ENCODE measurements at places on chromosomes 11 and 22. TPM values are rescaled to one million over a fixed set of nuclear protein-coding genes. Genes with fewer than 3 reads are reported as not detected.

DNA sequence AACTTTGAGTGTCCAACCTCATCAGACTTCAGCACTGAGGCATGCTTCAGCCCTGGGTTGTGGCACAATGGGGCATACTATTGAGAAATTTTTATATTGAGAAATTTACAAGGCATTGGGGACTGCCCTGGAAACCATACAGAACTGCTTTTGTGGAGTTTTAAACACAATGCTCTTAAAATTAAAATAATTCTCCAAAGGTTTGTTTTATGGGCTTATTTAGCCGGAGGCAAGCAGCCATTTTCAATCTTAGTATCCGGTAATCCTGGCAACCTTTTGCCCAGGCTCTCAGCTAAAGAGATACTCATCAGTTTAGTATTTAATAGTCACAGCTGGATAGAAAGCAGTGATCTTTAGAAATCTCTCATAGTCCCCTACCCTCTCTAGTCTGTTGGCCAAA, 3.1 kb upstream of the EXPH5 start:
- DNase-seq, result no peak

The PNPLA5 gene
- not detected for total RNA-seq

DNA sequence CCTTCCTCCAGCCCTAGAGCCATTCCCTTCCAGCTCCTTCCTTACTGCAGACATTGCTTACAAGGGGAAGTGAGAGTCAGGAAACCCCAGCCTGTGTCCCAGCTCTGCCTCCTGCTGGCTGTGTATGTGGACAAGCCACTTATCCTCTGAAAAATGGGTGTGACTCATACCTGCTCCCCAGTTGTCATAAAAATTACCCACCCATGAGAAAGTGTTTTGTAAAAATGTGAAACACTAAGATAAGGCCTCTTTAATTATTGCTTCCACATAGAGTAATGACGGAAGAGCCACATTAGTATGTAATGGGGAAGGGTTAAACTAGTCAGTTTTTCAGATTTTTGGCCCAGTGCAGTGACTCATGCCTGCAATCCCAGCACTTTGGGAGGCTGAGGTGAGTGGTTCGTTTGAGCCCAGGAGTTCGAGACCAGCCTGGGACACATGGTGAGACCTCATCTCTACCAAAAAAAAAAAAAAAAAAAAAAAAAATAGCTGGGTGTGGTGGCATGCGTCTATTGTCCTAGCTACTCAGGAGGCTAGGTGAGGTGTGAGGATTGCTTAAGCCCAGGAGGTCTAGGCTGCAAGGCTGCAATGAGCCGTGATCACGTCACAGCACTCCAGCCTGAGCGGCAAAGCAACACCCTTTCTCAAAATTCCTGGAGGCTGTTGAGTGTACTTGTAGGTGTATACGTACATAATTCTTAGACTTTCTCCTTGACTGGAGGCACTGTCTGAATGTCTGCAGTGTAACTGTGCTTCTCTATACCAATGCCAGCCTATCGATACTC, 84.9 kb downstream of the CTTN start:
- no peak for DNase-seq

- DNase-seq, result no peak
Measured at GRCh38 chr11:130508913-130509312, 60.5 kb downstream of the ADAMTS15 start.

DNA sequence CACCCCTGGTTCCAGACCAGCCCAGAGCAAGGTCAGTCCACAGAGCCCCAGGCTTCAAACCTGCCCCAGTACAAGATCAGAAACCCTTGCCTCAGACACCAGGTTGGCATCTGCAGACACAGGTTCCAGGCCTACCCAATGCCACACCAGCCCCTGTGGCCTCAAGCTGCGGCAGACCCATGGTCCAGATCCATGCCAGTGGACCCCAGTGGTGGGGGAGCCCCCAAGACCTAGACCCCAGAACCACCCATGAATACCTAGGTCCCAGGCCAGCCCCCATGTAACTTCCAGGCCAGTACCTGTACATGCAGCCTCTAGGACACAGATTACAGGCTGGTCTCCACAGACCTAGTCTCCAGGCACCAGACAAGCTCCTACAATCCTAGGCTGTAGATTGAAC, 1019.3 kb downstream of the JRKL start:
- no peak for DNase-seq

GRCh38 chr11:31958076-31958735, 132.7 kb upstream of the RCN1 start:
- DNase-seq, result peak; percentile 76

GRCh38 chr11:69915501-69916250, 96.5 kb upstream of the FGF3 start:
- peak; percentile 86 for DNase-seq

GRCh38 chr11:119149018-119149785, at the start of gene ABCG4:
Gene ABCG4, plus strand, starts transcription at chr11:119149052. Its CDS starts 914 bp downstream, at chr11:119149966.
- no peak for DNase-seq

DNA sequence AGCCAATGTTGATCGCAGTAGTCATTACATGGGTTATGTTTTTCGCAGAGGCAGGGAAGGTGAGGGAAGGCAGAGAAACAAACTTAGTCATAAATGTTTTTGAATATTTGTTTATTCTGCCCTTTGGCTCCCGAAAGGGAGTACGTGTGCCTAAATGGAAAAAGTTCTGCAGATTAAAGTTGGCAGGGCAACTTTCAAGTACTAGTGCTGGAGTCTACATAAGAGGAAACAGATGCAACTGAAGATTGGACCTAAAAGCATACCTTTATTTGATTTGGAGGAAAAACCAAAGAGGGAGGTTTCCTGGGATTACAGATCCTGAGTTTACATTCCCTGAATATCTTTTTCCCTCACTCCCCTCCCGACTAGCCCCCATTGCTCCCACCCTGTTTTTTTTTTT, 5.7 kb downstream of the HSD17B12 start:
- no peak for DNase-seq

GRCh38 chr11:66183494-66184048, 84.9 kb upstream of the RAB1B start:
- no peak for DNase-seq

GRCh38 chr11:116718955-116719501, 53.8 kb downstream of the BUD13 start:
- DNase-seq, result no peak

The RIMBP3B gene
- total RNA-seq, result 0.29 TPM

DNA sequence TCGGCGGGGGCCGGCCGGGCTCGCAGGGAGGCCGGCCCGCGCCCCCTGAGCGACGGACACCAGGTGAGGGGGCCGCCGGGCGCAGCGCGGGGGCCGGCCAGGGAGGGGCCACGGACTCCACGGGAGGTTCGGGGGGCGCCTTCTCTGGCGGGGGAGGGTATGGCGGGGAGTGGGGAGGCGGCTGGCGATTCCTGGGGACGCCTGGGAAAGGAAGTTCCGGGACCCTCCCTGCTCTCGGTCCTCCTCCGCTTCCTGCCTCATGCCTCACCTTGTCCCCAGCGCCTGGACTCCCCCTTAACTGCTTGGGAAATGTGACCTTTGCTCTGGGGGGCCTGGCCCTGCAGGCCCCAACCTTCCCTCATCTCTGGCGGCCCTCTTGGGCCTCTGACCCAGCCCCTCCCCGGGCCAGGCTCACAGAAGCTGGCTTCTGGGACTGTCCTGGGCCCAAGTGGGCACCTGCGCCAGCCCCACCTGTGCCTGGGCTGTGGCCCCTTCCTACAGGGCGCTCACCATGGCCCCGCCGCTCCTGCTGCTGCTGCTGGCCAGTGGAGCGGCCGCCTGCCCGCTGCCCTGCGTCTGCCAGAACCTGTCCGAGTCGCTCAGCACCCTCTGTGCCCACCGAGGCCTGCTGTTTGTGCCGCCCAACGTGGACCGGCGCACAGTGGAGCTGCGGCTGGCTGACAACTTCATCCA, 516 bp downstream of the LRFN4 start:
- no peak for DNase-seq

The ELFN2 gene
- total RNA-seq, result 1.3 TPM

The APOA4 gene
- 88.5 TPM for total RNA-seq

- no peak for DNase-seq
Measured at GRCh38 chr11:9748361-9748970, 84.6 kb downstream of the SWAP70 start.

Data from type B pancreatic cell (in vitro differentiated cells).